CD4-positive, alpha-beta T cell treated with Interleukin-4 for 1 hour (primary cell): ENCODE measurements at places on chromosomes 13 and 19.

DNA sequence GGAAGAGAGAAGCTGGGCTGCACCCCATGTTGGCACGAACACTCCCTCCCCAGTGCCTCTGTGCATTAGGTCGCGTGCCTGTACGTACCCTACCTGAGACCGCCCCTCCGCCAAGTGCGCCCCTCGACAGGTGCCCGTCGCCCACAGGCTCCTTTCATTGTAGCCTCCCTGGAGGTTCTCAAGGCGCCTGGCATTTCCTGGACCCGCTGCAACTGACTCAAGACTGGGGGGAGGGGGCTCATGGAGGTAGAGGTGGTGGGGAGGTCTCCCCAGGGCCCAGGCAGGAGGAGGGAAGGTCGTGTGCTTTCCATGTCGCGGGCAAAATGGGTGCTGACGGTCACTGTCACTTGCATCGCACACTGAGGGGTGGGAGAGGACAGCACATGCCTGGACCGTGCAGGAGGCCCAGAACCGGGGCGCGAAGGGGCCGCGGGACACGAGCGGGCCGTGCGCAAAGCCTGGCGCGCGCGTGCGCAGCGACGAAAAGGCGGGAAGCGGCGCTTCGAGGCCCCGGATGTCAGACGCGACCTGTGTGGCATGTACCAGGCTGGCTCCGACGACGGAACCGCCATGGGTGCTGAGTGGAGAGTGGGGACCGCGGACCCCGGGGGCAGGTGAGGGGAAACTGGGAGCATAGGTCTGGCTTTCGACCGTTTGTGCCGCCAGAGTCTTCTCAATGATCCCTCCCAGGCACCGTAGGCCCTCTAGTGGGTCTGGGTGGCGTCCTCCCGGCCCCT lies 16.5 kb downstream of the NFIX start:
- no peak for DNase-seq

DNA sequence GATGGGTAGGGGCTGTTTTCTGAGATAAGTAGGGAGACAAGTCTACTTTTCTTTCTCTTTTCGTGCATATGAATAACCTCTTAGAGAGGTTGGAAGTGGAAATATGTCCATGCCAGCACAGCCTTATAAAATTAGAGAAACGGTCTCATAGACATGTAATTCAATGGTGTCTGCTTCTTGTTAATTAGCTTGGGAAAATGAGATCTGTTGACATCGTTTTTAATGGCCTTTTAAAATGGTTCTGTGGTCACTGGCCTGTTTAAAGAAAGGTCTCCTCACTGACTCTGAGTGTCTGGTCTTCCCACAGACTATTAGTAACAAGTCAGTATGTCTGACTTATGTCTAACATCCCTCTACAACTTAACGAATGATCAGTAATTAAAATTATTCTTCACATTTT lies 487.1 kb downstream of the SLITRK6 start:
- DNase-seq = no peak

DNA sequence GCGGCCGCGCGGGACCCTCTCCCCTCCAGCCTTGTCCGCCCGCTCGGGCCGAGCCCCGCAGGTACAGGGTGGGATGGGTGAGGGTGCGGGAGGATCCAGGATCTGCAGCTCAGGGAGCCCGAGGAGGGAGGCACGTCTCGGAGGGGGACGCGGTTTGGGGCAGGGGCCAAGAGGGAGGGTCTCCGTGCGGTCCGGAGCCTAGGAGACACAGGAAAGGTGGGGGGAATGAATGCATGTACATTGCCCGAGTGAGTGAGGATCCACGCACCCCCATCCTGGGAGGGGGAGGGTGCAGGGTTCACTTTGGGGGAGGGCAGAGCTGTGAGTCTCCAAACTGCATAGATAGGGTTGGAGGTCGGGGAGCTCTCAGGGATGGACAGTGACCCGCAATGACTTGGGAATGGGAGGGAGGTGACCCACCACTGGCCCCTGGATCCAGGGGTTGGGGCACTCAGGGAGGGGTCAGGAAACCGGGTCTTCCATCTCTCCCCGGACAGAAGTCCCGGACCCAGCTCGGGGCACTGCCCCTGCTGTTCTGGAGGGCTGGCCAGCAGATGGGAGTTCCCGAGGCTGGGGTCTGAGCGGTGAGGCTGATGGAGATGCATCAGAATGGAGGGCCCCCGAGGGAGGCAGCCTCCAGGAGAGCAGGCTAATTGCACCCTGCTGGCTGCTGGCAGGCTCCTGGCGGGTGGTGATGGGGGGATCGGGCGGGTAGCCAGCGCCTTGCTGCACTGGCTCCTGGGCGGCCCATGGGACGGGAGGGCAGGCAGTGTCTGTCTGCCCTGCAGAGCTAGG lies 547 bp downstream of the KCNN1 start:
- DNase-seq = no peak

GRCh38 chr13:81771951-81772350 lies 1431.0 kb upstream of the SPRY2 start:
- DNase-seq = no peak

GRCh38 chr19:38862321-38863059 lies 12.7 kb upstream of the HNRNPL start:
- DNase-seq = no peak

DNA sequence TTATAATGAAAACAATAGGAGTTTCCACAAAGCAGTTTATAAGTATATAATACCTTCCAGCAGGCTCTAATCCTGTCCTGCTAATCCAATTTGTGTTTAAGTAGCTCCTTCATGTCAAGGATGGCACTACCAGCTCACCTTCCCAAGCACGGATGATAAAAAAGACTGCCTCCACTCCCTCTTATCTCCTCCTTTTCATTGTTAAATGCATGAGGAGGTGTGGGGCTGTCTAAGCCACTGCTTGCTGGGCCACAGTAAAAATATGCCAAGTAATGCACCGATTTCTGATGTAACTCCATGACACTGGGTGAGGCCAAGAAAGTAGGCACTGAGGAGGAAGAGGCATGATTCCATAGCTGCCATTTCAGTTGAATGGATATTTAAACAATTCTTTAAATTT lies 193.1 kb downstream of the ZIC5 start:
- DNase-seq = no peak

DNA sequence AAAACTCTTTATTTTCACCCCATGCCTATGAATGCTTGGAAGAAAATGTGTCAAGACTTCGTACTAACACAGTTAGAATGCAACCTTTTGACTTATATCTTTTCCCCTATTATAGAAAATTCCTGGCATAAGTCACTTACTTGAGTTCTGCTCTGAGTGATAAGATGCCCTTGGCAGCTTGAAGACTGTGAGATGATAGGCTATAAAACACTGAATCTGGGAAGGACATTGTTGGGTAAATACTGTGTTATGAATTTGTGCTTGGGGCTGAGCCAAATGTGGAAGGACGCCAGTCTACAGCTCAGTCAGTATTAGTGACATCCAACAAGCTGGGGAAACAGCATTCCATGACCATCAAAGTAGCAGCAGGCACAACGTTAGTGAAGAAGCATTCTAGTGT lies 368.0 kb upstream of the SGCG start:
- no peak for DNase-seq

GRCh38 chr19:38978326-38978689 lies 2.8 kb upstream of the FBXO17 start:
- no peak for DNase-seq

GRCh38 chr13:19053561-19053960 lies 128.1 kb downstream of the TUBA3C start:
- DNase-seq = no peak

DNA sequence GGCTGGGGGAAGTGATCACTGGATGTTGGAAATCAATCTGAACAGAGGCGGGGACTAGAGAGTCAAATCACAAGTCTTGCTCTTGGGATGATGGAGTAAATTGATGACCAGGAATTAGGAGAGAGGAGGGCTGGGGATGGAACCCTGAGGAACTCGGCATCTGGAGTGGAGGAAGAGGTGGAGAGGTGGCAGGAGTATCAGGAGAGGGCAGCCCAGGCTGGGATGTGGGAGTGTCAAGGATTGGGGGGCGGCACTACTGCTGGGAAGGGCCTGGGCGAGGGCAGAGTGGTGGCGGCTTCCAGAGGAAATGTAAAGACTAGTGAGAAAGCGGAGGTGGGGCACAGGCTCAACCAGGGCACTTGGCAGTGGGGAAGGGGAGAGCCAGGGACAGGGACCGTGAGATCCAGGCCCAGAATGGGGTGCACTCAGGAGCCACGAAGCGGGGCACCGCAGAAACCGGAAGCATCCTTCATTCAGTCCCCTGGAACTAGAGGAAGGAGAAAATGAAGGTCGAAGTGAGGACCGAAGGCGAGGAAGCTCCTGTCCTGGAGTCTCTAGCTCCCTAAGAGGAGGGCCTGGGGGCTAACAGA lies 81.2 kb upstream of the GPR183 start:
- DNase-seq = no peak

GRCh38 chr19:54873990-54874389 lies at the start of gene FCAR:
Gene FCAR, plus strand, starts transcription at chr19:54874235. Its CDS starts 55 bp downstream, at chr19:54874290.
- DNase-seq = no peak

DNA sequence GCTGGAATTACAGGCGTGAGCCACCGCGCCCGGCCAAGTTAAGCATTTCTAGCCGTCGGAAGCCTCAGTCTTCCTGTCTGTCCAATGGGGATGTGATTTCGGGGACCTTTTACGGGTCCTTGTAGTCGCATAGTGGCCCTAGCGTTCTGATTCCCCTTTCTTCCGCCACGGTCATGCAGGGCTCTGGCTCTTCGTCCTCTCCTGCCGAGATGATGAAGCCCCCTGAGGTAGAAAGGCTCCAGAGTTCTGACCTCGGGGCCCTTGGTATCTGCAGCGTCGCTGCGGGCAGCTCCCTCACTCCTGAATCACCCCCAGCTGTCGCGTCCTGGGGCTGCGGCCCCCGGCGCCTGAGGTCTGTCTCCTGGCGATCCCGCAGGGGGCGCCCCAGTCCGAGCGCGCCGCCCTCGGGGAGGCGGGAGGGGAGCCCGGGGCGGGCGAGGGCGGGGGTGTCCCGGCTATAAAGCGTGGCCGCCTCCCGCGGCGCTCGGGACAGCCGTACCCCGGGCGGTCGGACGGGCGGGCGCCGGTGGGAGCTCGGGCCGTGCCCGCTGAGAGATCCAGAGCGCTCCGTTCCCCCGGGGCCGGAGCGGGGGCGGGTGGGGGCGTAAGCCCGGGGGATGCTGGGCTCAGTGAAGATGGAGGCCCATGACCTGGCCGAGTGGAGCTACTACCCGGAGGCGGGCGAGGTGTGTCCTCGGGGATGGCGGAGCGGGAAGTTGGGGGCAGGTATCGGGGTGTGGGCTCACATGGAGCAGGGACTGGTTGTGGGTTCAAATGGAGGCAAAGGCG lies at the start of gene FOXA3:
TSS of gene FOXA3 (plus strand) at position 487 of the 789 bp plus-strand sequence. CDS start at position 618, 131 bp downstream.
- peak; percentile 62 for DNase-seq

DNA sequence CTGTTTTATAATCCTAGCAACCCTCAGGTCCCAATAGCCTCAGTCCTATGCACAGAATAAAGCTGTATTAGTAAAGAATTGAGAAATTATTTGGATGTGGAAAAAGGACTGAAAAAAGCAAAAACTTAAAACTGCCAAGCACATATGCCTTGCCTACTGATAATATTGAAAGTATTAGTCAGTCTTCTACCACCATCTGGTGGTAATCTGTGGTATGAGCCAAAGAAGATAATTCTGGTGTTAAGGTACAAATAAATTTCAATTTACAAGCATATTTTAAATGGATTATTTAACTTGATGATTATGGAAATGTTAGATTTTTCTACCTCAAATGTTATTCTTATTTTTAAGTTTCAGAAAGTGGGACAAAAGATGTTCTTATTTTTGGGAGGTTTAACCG lies 460.3 kb upstream of the KLHL1 start:
- no peak for DNase-seq

GRCh38 chr19:5480427-5480836 lies 25.2 kb downstream of the ZNRF4 start:
- DNase-seq = peak; percentile 15

- no peak for DNase-seq
Measured at GRCh38 chr13:94239135-94239534, 240.3 kb downstream of the DCT start.

DNA sequence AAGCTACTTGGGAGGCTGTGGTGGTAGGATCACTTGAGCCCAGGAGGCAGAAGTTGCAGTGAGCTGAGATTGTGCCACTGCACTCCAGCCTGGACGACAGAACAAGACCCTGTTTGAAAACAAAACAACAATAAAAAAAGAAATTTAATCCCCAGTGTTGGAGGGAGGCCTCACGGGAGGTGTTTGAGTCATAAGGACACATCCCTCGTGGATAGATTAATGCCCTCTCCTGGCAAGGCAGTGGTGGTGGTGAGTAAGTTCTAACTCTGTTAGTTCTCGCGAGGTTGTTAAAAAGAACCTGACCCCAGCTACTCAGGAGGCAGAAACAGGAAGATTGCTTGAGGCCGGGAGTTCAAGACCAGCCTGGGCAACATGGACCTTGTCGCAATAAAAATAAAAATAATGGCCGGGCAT lies 27.6 kb upstream of the SIN3B start:
- DNase-seq = no peak

DNA sequence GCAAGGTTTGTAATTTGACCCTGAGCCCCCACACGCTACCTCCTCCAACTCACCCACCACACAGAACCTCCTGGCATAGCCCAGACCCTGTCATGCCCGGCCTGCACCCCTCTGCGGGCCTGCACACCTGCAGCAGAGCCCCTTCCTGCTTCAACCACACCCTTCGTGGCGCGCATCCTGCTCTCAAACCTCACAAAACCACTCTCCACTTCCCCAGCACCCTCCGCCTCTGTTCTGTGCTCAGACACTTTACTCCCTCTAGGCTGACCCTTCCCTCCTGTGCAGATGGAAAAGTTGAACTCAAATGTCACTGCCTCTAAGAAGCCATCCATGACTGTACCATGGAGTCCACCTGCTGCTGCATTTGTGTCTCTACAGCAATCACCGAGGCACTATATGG lies 28.5 kb downstream of the FAAP24 start:
- DNase-seq = peak; percentile 19

DNA sequence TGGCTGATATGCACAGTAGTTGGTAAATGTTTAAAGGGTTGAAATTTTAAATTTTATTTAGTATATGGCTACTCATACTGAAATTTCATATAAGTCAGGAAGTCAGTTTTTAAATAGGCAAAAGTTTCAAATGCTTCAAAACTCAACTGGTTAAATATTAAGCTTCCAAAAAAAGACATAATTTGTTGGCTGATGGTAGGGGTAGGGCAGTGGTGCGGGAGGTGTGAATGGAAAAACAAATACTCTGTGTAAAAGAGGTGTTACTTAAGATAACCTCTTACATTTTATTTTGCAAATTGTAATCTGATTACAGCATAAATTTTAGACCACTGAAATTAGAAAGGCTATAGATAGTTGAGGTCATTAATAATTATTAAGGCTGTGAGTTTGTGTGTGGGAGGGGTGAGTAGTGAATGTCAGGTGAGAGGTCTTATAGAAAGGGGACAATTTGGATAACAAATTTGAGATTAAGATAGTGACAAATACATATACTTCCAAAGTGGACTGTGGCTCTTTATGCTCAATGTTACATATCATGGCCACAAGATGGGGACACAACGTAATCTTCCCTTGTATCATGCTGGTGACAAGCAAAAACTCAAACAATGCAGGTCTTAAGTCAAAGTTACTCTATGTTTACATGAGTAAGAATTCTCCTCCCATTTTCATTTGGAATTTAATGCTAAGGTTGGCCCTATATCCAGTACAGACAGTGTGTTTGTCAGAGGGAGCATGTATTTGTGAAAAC lies 36.6 kb upstream of the OXGR1 start:
- DNase-seq = no peak

GRCh38 chr13:90738881-90739280 lies 608.6 kb upstream of the MIR17HG start:
- no peak for DNase-seq

GRCh38 chr19:19655051-19655594 lies 8.4 kb downstream of the ATP13A1 start:
- DNase-seq = no peak
